Omental fat pad (tissue), 4 donors: ENCODE measurements at places on chromosomes 7 and 10. TPM values are rescaled to one million over a fixed set of nuclear protein-coding genes. Genes with fewer than 3 reads are reported as not detected.

GRCh38 chr10:15642095-15642494 lies 77.6 kb downstream of the ITGA8 start:
- DNase-seq, result no peak

DNA sequence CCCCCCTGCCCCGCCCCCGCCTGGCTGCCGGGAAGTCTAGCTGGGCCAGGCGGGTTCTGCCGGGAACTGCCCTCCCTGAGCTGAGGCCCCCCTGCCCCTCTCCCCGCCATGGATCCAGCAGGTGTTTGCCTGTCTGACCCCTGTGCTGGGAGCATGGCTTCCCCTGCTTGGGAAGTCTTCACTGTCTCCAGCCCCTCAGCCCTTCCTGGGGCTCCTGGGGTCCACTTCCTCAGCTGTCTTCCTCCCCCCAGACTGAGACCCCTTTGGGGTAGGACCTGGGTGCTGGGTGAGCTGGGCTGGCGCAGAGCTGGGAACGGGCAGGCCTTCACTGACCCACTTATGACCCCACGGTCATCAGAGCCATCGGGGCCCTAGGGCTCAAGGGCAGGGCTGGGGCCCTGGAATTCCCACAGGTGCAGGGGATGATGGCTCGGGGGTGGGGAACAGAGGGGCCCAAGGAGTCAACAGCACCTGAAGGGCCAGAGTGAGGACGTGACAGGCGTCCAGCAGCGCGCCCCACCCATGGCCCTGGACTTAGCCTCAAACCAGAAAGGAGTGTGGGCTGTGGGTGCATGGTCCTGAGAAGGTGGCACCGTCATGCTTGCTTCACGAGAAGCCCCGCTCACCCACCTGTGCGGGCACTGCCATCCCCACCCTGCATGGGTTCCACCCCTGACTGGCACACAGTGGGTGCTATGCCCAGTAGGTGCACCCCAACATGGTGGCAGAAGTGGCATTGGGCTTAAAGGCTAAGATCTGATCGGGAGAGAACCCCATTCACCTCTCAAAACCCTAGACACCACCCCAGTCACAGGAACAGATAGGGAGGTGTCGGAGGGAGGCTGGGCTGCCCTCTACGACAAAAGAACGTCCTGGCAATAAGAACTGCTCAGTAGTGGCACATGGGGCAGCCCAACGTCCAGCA lies 16.2 kb upstream of the TNRC18 start:
- no peak for DNase-seq

- DNase-seq, result no peak
These were observed 3.4 kb upstream of the MNX1 start for GRCh38 chr7:157013602-157014549.

Gene ZNF425
- 1.6 TPM for total RNA-seq

DNA sequence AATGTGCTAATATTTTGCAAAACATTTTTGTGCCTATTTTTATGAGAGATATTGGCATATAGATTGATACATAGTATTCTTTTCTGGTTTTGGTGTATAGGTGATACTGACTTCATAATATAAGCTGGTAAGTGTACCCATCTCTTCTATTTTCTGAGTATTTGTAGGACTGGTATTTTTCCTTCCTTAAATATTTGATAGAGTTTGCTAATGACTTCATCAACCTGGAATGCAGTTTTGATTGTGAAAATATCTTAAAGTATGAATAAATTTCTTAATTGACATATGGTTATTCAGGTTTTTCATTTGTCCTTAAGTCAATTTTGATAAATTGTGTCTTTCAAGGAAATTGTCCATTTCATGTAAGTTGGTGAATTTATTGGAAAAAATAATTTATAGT lies 6.1 kb upstream of the SCRN1 start:
- DNase-seq, result no peak

GRCh38 chr7:82211333-82211732 lies 232.2 kb downstream of the CACNA2D1 start:
- no peak for DNase-seq

Gene FKBP14
- total RNA-seq, result 10.9 TPM
